CD4-positive, alpha-beta T cell treated with Interleukin-6 at 100 ng/mL for 8 hours (primary cell): ENCODE measurements at places on chromosomes 2 and 18.
A peak's percentile ranks its signal among the peaks of the same experiment; 100 is the strongest.

- no peak for DNase-seq
Observed at GRCh38 chr2:27991146-27991545, 100.6 kb downstream of the BABAM2 start.

- no peak for DNase-seq
Observed at GRCh38 chr2:54618646-54619565, 104.6 kb upstream of the EML6 start.

- DNase-seq = no peak
Observed at GRCh38 chr2:135086222-135086621, 34.1 kb downstream of the RAB3GAP1 start.

DNA sequence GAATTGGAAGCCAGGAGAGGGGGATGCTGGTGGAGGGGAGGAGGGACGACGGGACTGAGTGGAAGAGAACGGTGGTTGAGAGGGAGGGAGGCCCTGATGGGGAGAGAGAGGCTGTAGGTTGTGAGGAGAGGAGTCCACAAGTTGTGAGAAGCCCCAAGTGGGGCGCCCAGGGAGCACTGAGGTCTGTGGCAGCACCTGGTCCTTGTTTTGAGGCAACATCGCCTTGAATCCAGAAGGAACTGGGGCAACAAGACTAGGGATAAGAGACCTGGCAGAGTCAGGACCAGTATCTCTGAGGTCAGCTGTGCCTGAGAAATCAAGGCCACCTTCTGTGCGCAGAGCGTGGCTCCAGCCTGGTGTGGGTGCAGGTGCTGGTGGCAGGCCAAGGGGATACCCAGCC lies 1.1 kb downstream of the PRR30 start:
- DNase-seq = no peak

DNA sequence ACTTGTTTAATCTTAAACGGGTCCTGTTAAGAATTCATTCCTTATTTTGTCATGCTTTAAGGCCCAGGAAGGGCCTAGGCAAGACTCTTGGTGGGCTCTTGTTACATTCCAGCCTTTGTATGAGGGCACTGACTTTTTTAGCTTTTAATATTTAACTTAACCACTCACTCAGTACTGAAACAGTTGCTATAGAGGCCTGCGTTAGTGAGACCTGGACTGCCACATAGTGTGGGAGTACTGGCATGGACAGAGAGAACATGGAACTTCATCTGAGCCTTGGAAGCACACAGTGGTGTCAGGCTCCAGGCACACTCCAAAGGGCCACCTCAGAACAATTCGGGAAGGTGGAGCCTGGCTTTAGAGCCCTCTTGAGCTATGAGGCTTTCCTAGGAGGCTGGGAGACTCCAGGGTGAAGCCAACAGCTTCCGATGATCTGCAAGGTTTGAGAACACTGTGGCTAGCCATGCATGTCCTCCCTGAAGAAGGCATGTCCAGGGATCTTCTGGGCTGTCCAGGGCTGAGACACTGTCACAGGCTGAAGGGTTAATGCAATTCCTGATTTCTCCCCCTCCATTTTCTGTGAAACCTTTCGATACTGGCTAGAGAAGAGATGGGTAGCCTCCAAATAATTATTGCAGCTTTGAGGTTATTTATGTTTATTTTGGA lies 155.4 kb upstream of the ACAA2 start:
- no peak for DNase-seq

DNA sequence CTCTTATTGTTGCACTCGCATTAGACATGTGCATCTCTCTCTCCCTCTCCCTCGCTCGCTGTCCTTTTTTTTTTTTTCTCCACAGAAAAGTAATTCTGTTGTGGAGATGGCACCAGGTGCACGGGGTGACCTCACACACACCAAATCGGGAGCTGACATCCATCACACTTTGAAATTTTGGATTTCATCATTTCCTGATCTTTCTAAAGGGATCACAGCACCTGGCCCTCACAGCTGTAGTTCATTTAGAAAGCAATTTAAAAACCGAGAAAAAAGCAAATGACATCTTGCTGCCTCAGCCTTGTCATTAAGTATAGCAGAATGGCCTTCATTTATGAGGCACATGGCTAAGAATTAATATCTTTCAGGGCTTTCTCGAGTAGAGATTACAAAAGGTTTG lies 717.2 kb downstream of the RNF144A start:
- DNase-seq = no peak

DNA sequence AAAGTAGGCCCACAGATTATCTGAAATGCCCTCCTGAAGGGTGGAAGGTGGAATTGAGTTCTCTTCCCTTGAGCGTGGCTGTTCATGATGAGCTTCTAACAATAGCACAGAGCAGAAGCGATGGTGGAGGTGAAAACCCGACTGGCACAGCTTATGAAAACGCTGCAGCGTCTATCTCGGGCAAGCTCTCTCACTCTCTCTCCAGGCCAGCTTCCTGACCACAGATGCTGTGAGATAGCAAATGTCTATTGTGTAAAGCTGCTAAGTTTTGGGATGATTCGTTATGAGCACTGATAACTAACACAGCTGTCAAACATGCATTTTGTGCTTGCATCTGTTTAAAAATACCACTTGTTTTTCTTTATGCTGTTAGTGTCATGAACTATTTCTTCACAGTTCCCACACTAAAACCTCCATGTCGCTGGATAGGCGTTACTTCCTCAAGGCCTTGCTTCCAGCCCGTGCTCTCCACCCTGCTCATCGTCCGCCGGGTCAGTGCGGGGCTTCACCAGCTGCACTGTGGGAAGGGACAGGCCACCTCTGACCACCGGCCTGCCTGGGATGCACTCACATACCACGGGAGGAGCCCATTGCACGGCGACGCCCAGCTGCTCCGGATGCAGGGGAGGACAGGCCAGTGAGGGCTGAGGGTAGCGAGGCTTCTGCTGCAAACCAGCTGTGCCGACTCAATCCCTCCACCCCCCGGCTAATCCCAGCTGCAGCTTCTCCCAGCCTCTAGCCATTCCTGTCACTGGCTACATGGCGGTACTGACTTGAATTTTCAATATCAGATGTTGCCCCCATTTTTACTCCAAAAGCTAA lies 60.0 kb upstream of the OTOS start:
- no peak for DNase-seq

GRCh38 chr2:127166231-127166860 lies 53.8 kb downstream of the CYP27C1 start:
- no peak for DNase-seq

DNA sequence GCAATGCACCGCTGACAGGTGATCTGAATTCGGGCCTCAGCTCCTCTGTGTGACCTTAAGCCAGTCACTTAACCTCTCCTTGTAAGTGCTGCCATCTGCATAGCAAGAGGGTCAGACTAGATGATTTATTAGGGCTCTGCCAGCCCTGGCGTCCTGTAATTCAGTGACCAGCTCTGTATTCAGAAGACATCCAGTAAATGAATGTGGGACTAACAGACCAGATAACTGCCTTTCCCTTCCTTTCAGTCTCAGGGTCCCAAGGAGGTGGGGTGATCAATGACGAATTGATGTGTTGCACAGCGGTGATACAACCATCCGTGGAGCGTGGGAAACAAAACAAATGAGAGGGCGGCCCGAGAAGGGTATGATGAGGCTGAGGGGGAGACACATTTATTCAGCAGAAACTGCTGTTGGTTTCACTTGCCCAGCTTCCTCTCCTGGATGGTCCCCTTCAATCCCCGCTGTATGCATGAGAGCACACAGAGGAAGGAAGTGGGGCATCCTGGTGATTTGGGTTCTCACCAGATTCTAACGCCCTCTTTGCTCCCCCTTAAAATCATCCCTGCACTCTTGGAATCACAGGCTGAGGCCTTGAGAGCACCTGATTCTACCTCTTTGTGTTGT lies 92.8 kb downstream of the VIT start:
- no peak for DNase-seq

GRCh38 chr18:28175150-28175929 lies 1.6 kb downstream of the CDH2 start:
- no peak for DNase-seq

DNA sequence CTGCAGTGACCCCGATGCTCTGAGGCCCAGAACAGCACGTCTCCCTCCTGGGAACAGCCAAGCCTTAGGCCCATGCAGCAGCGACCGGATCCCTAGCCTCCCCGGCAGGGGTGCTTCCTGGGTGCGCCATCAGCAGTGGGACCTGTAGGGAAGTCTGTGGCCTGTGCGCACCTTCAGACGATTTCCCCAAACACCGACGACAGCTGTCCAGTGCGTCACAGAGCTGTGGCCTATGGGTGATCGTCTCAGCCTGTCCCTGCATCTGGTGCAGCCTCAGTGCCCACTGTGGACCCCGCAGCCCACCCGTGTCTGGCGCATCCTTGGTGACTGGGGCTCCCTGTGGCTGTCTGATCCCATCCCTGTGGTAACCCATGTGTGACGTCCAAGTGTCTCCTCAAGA lies 9.0 kb downstream of the GPC1 start:
- no peak for DNase-seq

- DNase-seq = no peak
Observed at GRCh38 chr18:37937287-37937686, 371.7 kb upstream of the CELF4 start.

DNA sequence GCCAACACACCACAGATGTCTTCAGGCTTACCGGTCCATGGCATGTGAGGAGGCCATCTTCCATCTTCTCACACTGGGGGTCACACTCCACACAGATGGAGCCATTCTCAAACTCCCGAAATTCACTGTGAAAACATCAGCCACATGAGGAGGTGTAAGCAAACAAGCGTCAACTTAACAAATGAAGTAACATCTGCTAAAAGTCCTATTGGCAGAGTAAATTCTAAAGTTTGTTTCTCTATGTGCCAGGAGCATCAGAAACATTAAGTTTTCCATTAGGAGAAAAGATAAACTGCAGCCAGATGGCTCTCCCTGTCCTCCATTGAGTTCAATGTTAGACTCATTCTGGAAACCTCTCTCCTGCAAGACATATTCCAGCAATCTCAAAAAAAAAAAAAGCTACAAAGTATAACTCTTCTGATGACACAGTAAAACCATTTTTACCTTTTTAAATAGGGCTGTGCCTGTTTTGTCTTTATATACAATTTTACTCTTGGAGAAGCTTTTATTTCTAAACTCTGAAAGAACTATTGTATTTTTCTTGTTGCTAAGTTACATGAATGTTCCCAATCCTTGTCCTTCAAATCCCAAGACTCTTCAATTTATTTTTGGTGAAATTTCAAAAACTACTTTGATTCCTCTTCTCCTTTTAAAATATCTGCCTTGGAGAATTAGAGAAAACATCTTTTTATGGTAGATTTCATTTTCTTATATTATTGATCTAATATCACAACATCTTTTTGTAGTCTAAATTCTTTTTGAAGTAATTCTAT lies 865.3 kb downstream of the ERBB4 start:
- no peak for DNase-seq

- no peak for DNase-seq
Observed at GRCh38 chr2:174775571-174775980, 11.3 kb upstream of the CHRNA1 start.

DNA sequence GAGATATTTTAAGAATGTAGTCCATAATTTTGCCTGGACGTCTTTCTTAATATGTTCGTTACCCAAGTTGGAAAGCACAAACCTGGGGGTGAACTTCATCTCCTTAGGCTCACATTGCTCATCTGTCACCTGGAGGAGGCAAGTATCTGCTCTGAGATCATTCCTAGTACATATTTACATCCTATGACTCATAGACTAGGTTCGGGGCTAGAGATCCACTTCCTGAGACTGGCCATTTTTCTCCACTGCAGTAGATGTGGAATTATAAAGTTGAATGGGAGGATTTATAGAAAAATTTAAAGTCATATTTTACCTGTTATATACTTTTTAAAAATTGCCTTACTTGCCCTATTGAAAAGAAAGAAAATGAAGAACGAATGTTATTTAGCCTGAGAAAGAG lies 77.5 kb upstream of the PROKR1 start:
- no peak for DNase-seq

DNA sequence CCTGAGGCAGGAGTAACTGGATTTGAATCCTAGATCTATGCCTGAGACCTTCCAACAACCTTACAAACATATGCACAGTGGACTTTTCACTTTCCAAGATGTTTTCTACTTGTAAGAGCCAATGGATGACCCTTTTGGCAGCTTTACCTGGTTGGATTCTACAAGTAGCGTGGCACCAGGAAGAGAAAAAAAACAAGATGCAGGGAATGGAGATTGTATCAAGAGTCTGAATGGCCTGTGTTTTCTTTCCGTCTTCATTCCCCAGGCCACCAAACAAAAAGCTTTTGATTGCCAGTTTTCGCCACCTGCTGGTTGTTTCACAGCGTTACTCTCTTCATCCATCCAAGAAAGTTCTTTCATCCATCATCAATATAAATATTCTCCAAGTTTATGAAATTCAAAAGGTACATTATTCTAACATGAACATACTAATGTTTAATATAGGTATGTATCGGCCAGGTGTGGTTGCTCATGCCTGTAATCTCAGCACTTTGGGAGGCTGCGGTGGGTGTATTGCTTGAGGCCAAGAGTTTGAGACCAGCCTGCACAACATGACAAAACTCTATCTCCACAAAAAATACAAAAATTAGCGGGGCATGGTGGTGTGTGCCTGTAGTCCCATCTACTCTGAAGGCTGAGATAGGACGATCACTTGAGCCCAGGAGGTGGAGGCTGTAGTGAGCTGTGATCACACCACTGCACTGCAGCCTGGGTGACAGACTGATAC lies 3.5 kb upstream of the BCL2 start:
- peak; percentile 63 for DNase-seq

DNA sequence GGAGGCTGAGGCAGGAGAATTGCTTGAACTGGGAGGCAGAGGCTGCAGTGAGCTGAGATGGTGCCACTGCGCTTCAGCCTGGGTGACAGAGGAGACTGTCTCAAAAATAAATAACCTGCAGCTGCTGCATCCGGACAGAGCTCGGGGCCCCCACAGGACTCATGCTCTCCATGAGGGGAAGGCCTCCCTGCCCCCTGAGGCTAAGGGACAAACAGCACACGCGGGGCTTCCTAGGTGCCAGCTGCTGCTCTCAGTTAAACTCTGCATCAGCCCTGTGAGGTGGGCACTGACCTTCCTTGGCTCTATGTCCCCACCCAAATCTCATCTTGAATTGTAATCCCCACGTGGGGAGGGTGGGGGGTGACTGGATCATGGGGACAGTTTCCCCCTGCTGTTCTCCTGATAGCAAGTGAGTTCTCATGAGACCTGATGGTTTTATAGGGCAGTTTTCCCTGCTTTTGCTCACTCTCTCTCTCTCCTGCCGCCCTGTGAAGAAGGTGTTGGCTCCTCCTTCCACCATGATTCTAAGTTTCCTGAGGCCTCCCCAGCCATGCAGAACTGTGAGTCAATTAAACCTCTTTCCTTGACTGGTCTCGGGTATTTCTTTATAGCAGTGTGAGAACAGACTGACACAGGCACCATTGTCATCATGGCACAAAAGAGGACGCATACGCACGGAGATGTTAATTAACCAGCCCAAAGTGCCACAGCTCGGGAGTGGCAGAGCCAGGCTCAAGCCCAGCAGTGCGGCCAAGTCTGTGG lies 49.9 kb upstream of the TAF1B start:
- DNase-seq = no peak
